ENCODE measurements at places on chromosomes 12 and 14. TPM values are rescaled to one million over a fixed set of nuclear protein-coding genes. Genes with fewer than 3 reads are reported as not detected.
A peak's percentile ranks its signal among the peaks of the same experiment; 100 is the strongest.

Gene CPNE6
- not detected for total RNA-seq

DNA sequence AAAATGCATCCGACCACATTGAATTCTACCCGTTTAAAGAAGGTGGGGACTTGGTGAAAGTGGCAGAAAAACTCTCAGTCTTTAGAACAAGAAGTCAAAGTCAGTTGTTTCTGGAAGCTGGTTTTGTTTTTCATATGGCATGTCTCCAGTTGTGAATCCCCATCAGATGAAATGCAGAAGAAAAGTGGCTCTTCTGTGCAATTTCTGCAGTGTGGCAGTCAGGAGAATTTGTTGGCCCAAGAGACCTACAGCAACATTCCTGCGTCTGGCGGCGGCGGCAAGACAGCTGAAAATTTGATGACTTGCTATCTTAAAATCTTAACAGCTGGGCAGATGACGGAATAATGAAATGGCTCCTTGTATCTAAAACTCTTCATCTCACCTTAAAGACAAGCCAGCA is 201.5 kb downstream of the FOXN3 start:
- H3K4me1 ChIP-seq, result peaks cover 3% of the 10 kb centered on the region
- no peaks in the 10 kb centered on the region for H3K27me3 ChIP-seq
- no peak overlapping the region for H3K27ac ChIP-seq
- H3K4me3 ChIP-seq, result no peak overlapping the region
- H3K36me3 ChIP-seq, result peaks cover 7% of the 10 kb centered on the region

- H3K4me1 ChIP-seq, result peaks cover 17% of the 10 kb centered on the region
- H3K4me3 ChIP-seq, result peak within 1 kb of the TSS; percentile 67
- H3K27me3 ChIP-seq, result peaks cover 15% of the 10 kb centered on the region
Measured at GRCh38 chr12:106247674-106248311, at the start of gene CKAP4. TSS of gene CKAP4 (minus strand) at chr12:106248020. CDS start at chr12:106247851, 169 bp downstream.

GRCh38 chr12:24553259-24553658 is 395.6 kb downstream of the BCAT1 start:
- H3K4me3 ChIP-seq, result no peak overlapping the region
- H3K36me3 ChIP-seq, result no peaks in the 10 kb centered on the region
- no peaks in the 10 kb centered on the region for H3K4me1 ChIP-seq
- DNase-seq, result no peak
- H3K27ac ChIP-seq, result no peak overlapping the region

Gene AMHR2
- not detected for total RNA-seq

GRCh38 chr12:109540526-109541412 is 32.5 kb downstream of the MMAB start:
- peaks cover 2% of the 10 kb centered on the region for H3K27me3 ChIP-seq
- H3K36me3 ChIP-seq, result no peaks in the 10 kb centered on the region
- H3K27ac ChIP-seq, result no peak overlapping the region
- no peak for DNase-seq
- H3K4me1 ChIP-seq, result peaks cover 15% of the 10 kb centered on the region

DNA sequence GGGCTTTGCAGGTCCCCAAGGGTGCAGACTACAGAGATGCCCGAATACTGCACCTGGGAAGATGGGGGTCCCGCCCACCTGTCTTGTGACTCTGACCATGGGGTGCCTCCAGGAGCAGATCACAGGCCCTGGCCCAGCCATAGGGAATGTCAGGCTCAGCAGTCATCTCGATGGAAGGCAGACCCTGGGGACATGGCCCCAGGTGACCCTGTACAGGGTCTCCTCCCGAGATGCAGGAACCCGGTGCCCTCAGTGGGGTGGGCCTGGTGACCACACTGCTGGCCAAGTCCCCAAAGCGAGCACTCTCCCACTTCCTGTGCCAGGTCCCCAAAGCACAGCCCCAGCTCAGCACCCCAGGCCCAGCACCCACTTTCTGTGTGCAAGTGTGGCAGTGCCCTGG is 903.7 kb upstream of the USP15 start:
- DNase-seq, result no peak
- no peak overlapping the region for H3K27ac ChIP-seq
- H3K4me1 ChIP-seq, result no peaks in the 10 kb centered on the region
- H3K4me3 ChIP-seq, result no peak overlapping the region
- H3K36me3 ChIP-seq, result no peaks in the 10 kb centered on the region

GRCh38 chr14:72519543-72519942 is 374.4 kb downstream of the DPF3 start:
- peaks cover 2% of the 10 kb centered on the region for H3K27me3 ChIP-seq
- peak; percentile 21 for DNase-seq

- H3K27ac ChIP-seq, result no peak overlapping the region
- H3K27me3 ChIP-seq, result no peaks in the 10 kb centered on the region
- no peaks in the 10 kb centered on the region for H3K36me3 ChIP-seq
- H3K4me3 ChIP-seq, result no peak overlapping the region
- peaks cover 24% of the 10 kb centered on the region for H3K4me1 ChIP-seq
- no peak for DNase-seq
Measured at GRCh38 chr12:66898700-66899469, 220.0 kb upstream of the GRIP1 start.

- H3K36me3 ChIP-seq, result no peaks in the 10 kb centered on the region
- no peak overlapping the region for H3K4me3 ChIP-seq
- H3K27me3 ChIP-seq, result peaks cover 4% of the 10 kb centered on the region
- H3K4me1 ChIP-seq, result no peaks in the 10 kb centered on the region
- H3K27ac ChIP-seq, result no peak overlapping the region
Measured at GRCh38 chr14:87758876-87759275, 234.1 kb downstream of the GALC start.

Gene CGRRF1
- 9.7 TPM for total RNA-seq

GRCh38 chr12:118307069-118307954 is 65.4 kb downstream of the TAOK3 start:
- H3K4me1 ChIP-seq, result peaks cover 23% of the 10 kb centered on the region
- peak overlapping the region; percentile 42 for H3K4me3 ChIP-seq
- H3K36me3 ChIP-seq, result peaks cover 3% of the 10 kb centered on the region
- DNase-seq, result peak; percentile 6
- H3K27ac ChIP-seq, result peak overlapping the region; percentile 54

GRCh38 chr14:27528328-27528727 is 930.5 kb upstream of the NOVA1 start:
- no peaks in the 10 kb centered on the region for H3K4me1 ChIP-seq
- H3K4me3 ChIP-seq, result no peak overlapping the region
- no peaks in the 10 kb centered on the region for H3K36me3 ChIP-seq
- DNase-seq, result no peak

DNA sequence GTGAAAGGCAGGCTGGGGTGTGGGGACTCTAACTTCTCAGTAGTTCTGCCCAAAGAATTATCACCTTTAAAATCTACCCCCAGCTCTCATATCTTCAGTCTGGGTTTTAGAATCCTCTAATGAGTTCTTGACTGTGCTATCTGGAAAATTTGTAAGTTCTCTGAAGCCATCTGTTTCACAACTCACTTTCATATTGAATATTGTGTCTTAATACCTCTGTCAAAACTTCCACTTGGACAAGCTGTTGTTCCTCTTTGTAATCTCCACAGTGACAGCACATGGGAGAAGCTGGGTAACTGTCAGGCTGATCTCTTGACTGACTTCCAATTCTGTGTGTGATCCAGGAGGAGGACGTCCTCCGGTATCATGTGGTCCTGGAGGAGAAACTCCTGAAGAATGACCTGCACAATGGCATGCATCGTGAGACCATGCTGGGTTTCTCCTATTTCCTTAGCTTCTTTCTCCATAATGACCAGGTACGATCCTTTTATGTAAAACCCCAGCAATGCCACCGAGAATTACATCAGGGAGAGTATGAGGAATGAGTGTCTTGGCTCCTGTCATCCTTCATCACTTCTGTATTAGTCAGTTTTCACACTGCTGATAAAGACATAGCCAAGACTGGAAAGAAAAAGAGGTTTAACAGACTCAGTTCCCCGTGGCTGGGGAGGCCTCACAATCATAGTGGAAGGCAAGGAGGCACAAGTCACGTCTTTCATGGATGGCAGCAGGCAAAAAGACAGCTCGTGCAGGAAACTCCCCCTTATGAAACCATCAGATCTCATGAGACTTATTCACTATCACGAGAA is 111.9 kb downstream of the STAB2 start:
- no peaks in the 10 kb centered on the region for H3K4me1 ChIP-seq
- H3K27ac ChIP-seq, result no peak overlapping the region
- H3K27me3 ChIP-seq, result peaks cover 19% of the 10 kb centered on the region
- H3K36me3 ChIP-seq, result no peaks in the 10 kb centered on the region

- no peaks in the 10 kb centered on the region for H3K27me3 ChIP-seq
- H3K27ac ChIP-seq, result no peak overlapping the region
- H3K4me3 ChIP-seq, result no peak overlapping the region
- H3K4me1 ChIP-seq, result no peaks in the 10 kb centered on the region
Measured at GRCh38 chr14:102213470-102213869, 73.8 kb downstream of the WDR20 start.

Gene GPHN
- 20.2 TPM for total RNA-seq

- H3K27me3 ChIP-seq, result no peaks in the 10 kb centered on the region
- no peaks in the 10 kb centered on the region for H3K36me3 ChIP-seq
- no peak overlapping the region for H3K27ac ChIP-seq
- H3K4me1 ChIP-seq, result no peaks in the 10 kb centered on the region
- H3K4me3 ChIP-seq, result no peak overlapping the region
Measured at GRCh38 chr14:62655166-62655565, 390.1 kb downstream of the KCNH5 start.

Gene PTGER2
- 54.5 TPM for total RNA-seq

DNA sequence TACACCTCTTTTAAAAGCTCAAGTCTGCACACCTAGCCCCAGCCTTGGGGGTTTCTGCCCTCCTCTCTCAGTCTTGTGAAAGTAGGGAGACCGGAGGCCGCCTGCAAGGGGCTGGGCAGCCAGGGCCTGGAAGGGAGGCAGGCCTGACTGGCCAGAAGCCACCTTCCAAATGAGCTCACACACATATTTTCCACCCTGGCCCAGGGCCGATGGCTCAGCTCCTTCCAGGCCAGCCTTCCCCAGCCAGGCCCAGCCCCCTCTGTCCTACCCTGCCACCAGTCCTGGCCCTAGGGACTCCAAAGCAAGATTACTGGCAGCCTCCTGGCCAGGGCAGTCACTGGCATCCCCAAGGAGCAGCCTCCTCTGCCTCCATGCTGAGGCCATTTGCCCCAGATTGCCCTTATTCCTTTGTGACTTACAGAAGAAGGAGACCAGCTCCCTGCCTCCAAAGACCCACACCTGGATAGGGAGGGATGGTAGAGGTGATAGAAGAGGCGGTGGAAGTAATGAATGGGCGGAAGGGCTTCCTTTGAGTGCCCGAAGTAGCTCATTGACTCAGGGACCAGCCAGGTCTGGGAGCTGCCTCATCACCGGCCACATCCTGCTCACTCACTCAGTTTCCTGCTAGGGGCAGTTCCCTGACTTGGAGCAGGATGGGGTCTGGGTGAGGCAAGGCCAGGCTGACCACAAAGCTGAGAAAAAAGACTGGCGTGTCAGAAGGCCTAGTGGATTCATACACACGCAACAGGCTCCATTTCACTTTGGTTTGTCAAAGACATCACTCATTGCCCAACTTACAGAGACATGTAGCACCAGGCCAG is 14.8 kb downstream of the MMP14 start:
- H3K27me3 ChIP-seq, result peaks cover 18% of the 10 kb centered on the region
- H3K4me1 ChIP-seq, result peaks cover 30% of the 10 kb centered on the region
- no peaks in the 10 kb centered on the region for H3K36me3 ChIP-seq
- peak; percentile 29 for DNase-seq
- H3K27ac ChIP-seq, result no peak overlapping the region

Gene NANOG
- not detected for total RNA-seq
